Activated gamma-delta T cell (primary cell): ENCODE measurements at places on chromosomes 3 and 15.

DNA sequence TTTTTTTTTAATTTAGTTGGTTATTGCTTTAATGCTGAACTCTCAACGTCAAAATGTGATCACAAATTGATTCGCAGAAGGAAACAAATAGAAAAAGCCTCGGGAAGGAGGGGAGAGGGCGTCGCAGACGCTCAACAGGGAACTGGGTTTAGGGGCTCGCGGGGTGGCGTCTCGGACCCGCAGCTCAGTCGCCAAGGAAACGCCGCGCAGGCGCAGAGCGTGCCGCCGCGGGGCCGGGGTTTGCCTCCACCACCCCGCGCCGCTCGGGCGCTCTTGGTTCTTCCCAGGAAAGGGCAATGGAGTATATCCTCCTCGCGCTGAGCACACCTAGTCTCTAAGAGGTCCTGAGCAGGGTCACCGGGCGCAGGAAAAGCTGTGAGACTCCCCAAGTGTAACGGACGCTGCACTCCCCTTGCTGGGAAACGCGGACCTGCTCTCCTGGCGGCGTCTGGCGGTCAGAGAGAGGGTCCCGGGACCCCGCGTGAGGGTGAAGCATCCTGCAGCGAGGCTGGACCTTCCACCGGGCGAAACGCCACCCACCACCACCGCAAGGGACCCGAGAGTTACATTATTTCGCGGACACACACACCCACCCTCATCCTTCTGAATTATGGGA, 753 bp downstream of the PLCH1 start:
- peak; percentile 8 for DNase-seq

DNA sequence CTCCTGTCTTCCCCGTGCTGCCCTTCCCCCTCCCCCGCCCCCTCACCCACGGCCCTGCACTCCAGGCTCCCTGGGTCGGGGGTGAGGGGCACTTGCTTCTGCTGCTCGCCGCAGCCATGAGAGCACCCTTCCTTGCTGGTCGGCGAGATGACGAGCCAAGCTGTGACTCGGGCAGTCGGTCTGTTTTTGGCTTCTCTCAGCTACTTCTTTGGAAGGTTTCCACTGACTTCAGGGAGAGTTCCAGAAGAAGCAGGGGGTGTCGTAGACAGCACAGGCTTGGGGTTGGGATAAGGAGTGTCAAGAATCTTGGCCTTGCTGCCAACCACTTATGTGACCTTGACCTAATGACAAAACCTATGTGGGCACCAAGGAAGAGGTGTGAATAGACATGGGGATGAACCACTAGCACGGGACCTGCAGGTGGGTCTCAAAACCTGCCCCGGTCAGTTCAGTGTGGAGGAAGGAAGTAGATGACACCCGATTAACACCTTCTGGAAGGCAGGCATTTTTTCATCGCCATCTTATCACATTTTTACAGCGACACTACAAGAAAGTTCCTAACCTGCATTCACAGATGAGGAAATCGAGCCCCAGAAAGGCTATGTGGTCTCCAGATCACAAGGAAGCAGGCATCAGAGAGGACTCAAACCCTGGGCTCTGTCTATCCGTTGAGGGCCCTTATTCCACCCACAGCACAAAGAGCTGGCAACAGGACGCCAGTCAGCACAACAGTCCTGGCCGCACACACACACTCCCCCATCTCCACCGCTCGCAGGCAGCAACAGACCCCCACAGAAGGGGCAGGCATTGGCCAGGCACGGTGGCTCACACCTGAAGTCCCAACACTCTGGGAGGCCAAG, 120.9 kb downstream of the LIPC start:
- DNase-seq = no peak

GRCh38 chr3:12661926-12662592, 1.9 kb downstream of the RAF1 start:
- DNase-seq = no peak

DNA sequence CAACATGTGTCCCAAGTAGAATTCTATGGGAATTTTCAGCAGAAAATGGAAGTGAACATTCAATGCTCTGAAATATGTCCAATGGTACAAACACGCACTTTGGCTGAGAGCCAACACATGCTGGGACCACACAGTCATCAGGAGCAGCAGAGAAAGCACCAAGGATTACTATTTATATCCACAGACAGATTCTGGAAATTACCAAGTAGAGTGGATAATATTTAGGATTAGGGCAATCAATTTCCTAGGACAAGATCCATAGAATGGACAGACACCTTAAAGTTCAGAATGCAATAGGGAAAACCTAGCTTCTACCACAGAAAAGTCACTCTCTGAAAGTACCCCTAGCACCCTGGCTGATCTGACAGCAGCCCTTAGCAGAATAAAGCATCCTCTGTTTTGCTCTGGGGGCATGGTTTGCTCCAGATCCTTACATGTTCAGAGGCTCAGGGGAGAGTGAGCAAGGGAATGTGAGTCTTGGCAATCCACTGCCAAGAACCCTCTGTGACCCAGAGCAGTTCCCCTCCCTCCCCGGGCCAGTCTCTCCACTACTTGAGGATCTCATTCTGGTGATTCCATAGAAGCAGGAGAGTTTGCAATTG, 206.0 kb upstream of the WNT5A start:
- no peak for DNase-seq

- DNase-seq = no peak
Observed at GRCh38 chr3:124504332-124505059, 225.8 kb upstream of the UMPS start.

- DNase-seq = no peak
Observed at GRCh38 chr3:38622336-38622735, 27.2 kb downstream of the SCN5A start.
